Neural progenitor cell (in vitro differentiated cells): ENCODE measurements at places on chromosomes 6 and 20.
A peak's percentile ranks its signal among the peaks of the same experiment; 100 is the strongest.

GRCh38 chr20:37202267-37202943 is 23.1 kb upstream of the MROH8 start:
- H3K4me1 ChIP-seq, result peaks cover 29% of the 10 kb centered on the region
- H3K27me3 ChIP-seq, result no peaks in the 10 kb centered on the region
- peak; percentile 53 for DNase-seq
- H3K27ac ChIP-seq, result peak overlapping the region; percentile 96

- DNase-seq, result no peak
- H3K27me3 ChIP-seq, result no peaks in the 10 kb centered on the region
- H3K27ac ChIP-seq, result no peak overlapping the region
Observed at GRCh38 chr6:54125493-54125892, 14.2 kb downstream of the MLIP start.

DNA sequence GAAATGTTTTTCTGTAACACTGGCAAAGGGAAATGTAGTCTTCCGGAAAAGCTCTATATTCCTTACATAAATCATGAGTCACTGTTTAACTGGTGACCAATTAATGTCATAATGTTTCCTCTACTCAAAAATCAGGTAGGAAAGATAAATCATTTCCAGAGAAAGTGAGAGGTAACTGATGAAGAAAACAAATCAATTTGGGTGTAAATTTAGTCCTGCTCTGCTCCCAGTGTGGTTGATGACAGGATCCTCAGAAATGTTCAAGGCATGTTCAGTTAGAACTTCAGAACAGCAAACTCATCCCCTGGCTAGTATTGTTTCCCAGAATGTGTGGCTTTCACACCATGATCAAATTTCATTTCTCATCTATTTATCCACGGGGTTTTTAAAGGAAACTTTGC is 38.8 kb upstream of the SPACA1 start:
- H3K4me3 ChIP-seq, result no peak overlapping the region
- H3K27me3 ChIP-seq, result no peaks in the 10 kb centered on the region
- H3K4me1 ChIP-seq, result no peaks in the 10 kb centered on the region
- no peaks in the 10 kb centered on the region for H3K36me3 ChIP-seq
- H3K27ac ChIP-seq, result no peak overlapping the region

GRCh38 chr6:142810952-142811514 is 133.9 kb downstream of the HIVEP2 start:
- peaks cover 13% of the 10 kb centered on the region for H3K4me1 ChIP-seq
- H3K27me3 ChIP-seq, result no peaks in the 10 kb centered on the region
- no peaks in the 10 kb centered on the region for H3K36me3 ChIP-seq
- no peak for DNase-seq
- no peak overlapping the region for H3K27ac ChIP-seq
- H3K4me3 ChIP-seq, result no peak overlapping the region

- peaks cover 29% of the 10 kb centered on the region for H3K4me1 ChIP-seq
- H3K27ac ChIP-seq, result no peak overlapping the region
- H3K27me3 ChIP-seq, result no peaks in the 10 kb centered on the region
- H3K36me3 ChIP-seq, result peaks cover 8% of the 10 kb centered on the region
- no peak for DNase-seq
Observed at GRCh38 chr20:32370897-32371296, 12.8 kb downstream of the ASXL1 start.

- no peak for DNase-seq
- H3K27ac ChIP-seq, result no peak overlapping the region
- peaks cover 3% of the 10 kb centered on the region for H3K4me1 ChIP-seq
Observed at GRCh38 chr6:9485992-9486391, 928.9 kb downstream of the TFAP2A start.

- H3K4me1 ChIP-seq, result peaks cover 14% of the 10 kb centered on the region
- peak; percentile 31 for DNase-seq
- H3K27me3 ChIP-seq, result peaks cover 7% of the 10 kb centered on the region
- no peak overlapping the region for H3K27ac ChIP-seq
- H3K4me3 ChIP-seq, result peak overlapping the region; percentile 91
- H3K36me3 ChIP-seq, result no peaks in the 10 kb centered on the region
Observed at GRCh38 chr6:27477318-27478013, 4.6 kb upstream of the ZNF184 start.

- H3K27ac ChIP-seq, result no peak overlapping the region
- peaks cover 6% of the 10 kb centered on the region for H3K4me1 ChIP-seq
- H3K36me3 ChIP-seq, result no peaks in the 10 kb centered on the region
- no peak overlapping the region for H3K4me3 ChIP-seq
- no peak for DNase-seq
Observed at GRCh38 chr6:169965657-169966311, 214.4 kb downstream of the ERMARD start.

- no peaks in the 10 kb centered on the region for H3K36me3 ChIP-seq
- DNase-seq, result peak; percentile 81
- H3K27ac ChIP-seq, result peak overlapping the region; percentile 76
- no peaks in the 10 kb centered on the region for H3K27me3 ChIP-seq
- H3K4me3 ChIP-seq, result peak overlapping the region; percentile 4
Observed at GRCh38 chr6:143673669-143674068, 4.1 kb upstream of the PHACTR2 start.

GRCh38 chr6:5025911-5026819 is 22.3 kb upstream of the RPP40 start:
- H3K27me3 ChIP-seq, result no peaks in the 10 kb centered on the region
- DNase-seq, result peak; percentile 81
- H3K27ac ChIP-seq, result peak overlapping the region; percentile 80
- H3K4me1 ChIP-seq, result peaks cover 17% of the 10 kb centered on the region
- peak overlapping the region; percentile 39 for H3K4me3 ChIP-seq

GRCh38 chr20:63908008-63908682 is 13.2 kb downstream of the DNAJC5 start:
- no peak for DNase-seq
- H3K4me1 ChIP-seq, result no peaks in the 10 kb centered on the region
- no peaks in the 10 kb centered on the region for H3K36me3 ChIP-seq
- no peak overlapping the region for H3K4me3 ChIP-seq
- H3K27ac ChIP-seq, result no peak overlapping the region

DNA sequence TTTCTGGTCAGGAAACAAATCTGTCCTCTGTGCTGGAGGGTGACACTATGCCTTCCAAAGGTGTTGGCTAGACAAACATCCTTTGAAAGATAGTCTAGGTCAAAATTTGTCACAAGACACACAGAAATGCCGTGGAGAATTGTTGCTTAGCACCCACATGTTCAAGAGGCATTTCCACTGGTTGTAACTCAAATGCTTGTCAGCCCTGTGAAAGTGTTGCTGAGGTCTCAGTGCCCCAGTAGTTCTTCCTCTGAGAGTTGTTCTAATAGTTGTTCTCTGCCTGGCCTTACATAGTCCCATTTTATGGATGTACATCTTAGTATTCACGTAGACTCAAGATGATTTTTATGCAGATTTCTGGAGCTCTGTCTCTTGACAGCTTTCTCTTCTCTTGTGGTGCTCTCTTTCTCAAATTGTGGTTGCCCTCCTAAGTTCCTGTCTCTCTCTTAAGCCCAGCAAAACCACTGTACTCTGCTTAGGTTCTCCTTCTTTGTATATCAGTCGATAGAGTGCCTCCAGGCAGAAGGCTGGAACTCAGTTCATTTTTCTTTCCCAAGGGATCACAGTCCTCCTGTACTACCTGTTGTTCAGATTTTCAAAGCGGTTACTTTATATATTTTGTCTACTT is 39.5 kb upstream of the REV3L start:
- H3K36me3 ChIP-seq, result no peaks in the 10 kb centered on the region
- no peak for DNase-seq
- no peak overlapping the region for H3K4me3 ChIP-seq

- H3K4me1 ChIP-seq, result peaks cover 10% of the 10 kb centered on the region
- H3K4me3 ChIP-seq, result no peak overlapping the region
- no peaks in the 10 kb centered on the region for H3K36me3 ChIP-seq
- DNase-seq, result no peak
- H3K27me3 ChIP-seq, result peaks cover 30% of the 10 kb centered on the region
Observed at GRCh38 chr20:25145131-25145530, 50.4 kb upstream of the ENTPD6 start.

GRCh38 chr6:166333172-166333995 is 9.0 kb downstream of the SFT2D1 start:
- no peaks in the 10 kb centered on the region for H3K36me3 ChIP-seq
- no peak overlapping the region for H3K27ac ChIP-seq
- DNase-seq, result no peak
- H3K27me3 ChIP-seq, result no peaks in the 10 kb centered on the region

DNA sequence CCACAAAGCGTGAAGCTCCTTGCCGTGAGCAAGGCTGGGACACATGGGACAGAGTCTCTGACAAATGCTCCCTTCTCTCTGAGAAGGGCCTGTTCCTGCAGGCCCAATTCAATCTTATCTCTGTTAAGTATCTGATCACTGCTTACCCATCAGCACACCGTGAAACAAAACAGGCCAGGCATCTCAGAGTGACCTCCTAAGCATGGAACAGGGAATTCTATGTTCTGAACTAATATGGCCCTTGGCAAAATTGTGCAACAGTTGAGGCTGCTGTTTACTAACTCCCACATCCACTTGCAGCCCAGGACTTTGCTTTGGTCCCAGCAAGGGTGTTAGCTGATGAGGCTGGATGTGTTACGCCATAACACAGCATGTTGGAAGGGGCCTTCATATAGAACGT is 79.2 kb downstream of the GCLC start:
- H3K4me3 ChIP-seq, result no peak overlapping the region
- peaks cover 5% of the 10 kb centered on the region for H3K4me1 ChIP-seq
- H3K27me3 ChIP-seq, result no peaks in the 10 kb centered on the region

- H3K4me1 ChIP-seq, result no peaks in the 10 kb centered on the region
- H3K27ac ChIP-seq, result no peak overlapping the region
- H3K36me3 ChIP-seq, result no peaks in the 10 kb centered on the region
- peak; percentile 69 for DNase-seq
- no peak overlapping the region for H3K4me3 ChIP-seq
- H3K27me3 ChIP-seq, result no peaks in the 10 kb centered on the region
Observed at GRCh38 chr6:169326067-169326799, 72.6 kb upstream of the THBS2 start.

- DNase-seq, result peak; percentile 26
- H3K27ac ChIP-seq, result peak overlapping the region; percentile 44
- H3K36me3 ChIP-seq, result no peaks in the 10 kb centered on the region
- no peaks in the 10 kb centered on the region for H3K27me3 ChIP-seq
Observed at GRCh38 chr6:82381278-82381677, 17.7 kb downstream of the TPBG start.

DNA sequence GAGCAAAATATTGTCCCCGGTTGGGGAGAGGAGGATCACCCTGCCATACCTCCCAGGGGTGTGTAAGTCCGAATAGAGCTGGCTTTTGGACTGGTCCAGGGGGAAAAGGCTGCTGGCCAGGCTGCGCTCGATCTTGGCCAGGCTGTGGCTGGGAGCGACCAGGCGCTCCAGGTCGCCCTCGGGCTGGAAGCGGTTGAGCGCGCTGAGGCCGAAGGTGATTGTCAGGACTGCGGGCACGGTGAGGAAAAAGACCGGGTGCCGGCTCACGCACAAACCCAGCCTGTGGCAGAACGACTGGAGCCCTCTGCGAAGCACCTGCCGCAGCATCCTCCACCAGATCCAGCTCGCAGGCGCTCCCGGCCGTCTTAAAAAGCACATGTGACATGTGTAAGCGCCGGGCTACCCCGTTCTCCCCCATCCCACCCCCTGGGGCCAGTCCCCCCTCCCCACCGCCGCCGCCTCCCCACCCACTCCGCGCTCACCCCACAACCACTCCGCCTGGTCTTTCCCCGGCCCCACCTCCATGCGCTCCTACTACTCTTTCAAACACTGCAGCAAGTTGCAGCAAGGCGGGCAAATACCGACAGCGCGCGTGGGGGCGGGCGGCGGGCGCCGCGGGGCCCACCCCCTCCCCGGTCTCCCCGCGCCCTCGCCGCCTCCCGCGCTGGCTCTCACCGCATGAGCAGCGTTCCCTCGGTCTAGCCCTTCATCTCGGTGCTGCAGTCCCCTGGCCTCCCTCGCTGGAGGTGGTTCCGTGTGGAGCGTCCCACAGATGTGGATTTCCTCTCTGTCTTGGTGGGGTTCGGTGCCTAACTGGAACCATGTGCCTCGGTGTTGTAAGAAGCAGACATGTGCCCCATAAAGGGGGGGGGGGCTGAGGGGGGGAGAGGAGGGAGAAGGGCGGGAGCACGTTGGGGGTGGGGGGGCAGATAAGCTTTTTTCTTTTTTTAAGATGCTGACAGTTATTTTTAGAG is 42.4 kb downstream of the PTCHD4 start:
- H3K27ac ChIP-seq, result no peak overlapping the region
- H3K4me1 ChIP-seq, result no peaks in the 10 kb centered on the region
- DNase-seq, result peak; percentile 63

- H3K27me3 ChIP-seq, result no peaks in the 10 kb centered on the region
- no peaks in the 10 kb centered on the region for H3K4me1 ChIP-seq
- H3K27ac ChIP-seq, result no peak overlapping the region
- no peaks in the 10 kb centered on the region for H3K36me3 ChIP-seq
Observed at GRCh38 chr6:85436411-85436810, 13.5 kb upstream of the NT5E start.

GRCh38 chr20:56417911-56418310 is 5.9 kb downstream of the CASS4 start:
- DNase-seq, result no peak
- H3K4me3 ChIP-seq, result no peak overlapping the region
- no peak overlapping the region for H3K27ac ChIP-seq
- no peaks in the 10 kb centered on the region for H3K36me3 ChIP-seq
- no peaks in the 10 kb centered on the region for H3K4me1 ChIP-seq

GRCh38 chr6:392441-393390 is 1.2 kb downstream of the IRF4 start:
- H3K27ac ChIP-seq, result no peak overlapping the region
- H3K4me3 ChIP-seq, result peak overlapping the region; percentile 43
- peaks cover 97% of the 10 kb centered on the region for H3K27me3 ChIP-seq
- H3K36me3 ChIP-seq, result no peaks in the 10 kb centered on the region
- H3K4me1 ChIP-seq, result peaks cover 4% of the 10 kb centered on the region
- peak; percentile 67 for DNase-seq

DNA sequence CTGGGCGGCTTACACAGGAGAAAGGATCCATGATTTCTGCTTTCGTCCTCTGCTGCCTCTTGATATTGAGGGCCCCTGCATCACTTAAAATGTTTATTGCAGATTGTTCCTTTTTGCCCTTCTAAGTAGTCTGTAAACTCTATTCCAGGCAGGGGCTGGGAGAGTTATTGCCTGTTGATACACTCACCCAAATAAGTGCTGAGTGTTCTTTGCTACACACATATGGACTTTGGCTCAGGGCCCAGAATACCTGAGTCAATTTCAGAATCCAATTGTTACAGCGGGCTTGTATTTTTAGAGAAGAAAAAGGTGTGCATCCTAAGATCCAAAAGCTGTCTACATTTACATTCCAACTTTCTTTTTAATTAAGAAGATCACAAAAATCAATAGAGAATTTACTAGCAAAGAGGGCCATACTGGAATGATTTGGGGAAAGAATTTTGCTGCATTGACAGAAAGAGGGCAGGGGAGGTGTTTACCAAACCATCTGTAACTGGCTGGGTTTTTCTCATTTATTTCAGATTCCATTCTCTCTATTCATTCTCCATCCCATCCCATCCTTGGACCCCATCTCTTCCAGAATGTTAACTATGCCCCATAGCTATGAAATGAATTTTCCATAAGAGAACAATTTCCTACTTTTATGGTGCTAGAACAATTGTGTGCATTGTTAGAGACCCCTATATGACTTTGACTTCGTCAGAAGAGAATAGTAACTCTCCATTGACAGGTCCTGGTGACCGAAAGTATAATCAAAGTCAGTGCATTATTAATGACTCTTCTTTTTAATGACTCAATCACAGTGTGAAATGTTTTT is 959.9 kb upstream of the FLRT3 start:
- H3K36me3 ChIP-seq, result no peaks in the 10 kb centered on the region
- H3K27me3 ChIP-seq, result no peaks in the 10 kb centered on the region
- no peaks in the 10 kb centered on the region for H3K4me1 ChIP-seq
- H3K27ac ChIP-seq, result no peak overlapping the region
- no peak overlapping the region for H3K4me3 ChIP-seq
